Fibroblast of skin of left quadriceps (primary cell): ENCODE measurements at places on chromosomes 7 and 10.

DNA sequence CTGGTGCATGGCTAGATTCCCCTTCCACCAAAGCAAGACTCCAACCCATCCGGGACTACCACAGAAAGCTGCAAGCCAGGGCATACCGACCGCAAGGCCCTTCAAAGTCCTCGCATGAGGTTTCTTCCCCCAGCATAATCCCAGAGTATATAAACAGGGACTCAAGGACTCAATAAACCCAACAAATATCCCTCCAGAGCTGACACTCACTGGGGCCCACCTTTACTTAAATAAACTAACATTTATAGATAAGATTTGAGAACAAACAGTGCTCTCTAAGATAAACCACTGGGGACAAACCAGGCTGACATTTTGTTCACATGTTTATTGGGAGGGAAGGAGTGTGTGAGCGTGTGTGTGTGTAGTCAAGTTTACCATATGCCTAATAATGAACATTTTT lies 138.2 kb downstream of the ADAM12 start:
- no peak for DNase-seq

GRCh38 chr7:75616421-75617167 lies 122.1 kb downstream of the HIP1 start:
- DNase-seq: no peak

DNA sequence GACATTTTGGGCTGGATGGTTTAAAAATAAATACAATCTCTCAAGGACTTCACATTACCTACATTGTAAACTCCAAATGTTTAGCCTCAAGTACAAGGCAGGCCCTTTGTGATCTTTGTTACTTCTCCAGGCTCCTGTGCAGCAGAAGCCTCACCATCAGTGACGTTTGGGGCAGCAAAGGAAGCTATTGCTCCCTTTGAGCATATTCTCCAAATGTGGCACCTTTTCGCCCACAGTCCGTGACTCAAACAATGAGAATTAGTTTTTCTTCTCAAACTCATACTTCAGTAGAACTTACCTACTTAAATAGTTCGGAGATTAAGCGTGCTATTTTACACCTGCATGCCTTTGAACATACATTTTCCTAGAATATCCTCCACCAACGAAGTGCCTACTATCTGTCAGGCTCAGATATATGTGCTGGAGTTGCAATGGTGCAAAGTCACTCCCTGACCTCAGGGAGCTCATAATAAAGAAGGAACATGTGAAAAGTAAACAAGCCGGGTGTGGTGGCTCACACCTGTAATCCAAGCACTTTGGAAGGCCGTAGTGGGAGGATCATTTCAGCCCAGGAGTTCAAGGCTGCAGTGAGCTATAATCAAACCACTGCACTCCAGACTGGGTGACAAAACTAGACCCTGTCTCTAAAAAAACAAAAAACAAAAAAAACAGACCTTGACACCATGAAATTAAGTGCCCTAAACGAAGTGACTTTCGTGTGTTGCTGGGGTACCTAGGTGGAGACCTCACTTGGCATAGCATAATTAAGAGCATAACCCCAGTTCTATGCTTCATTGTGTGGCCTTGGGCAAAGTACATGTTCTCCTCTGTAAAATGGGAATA lies 1.2 kb upstream of the ABCF2 start:
- no peak for DNase-seq

GRCh38 chr10:97321804-97322190 lies 2.7 kb downstream of the FRAT1 start:
- no peak for DNase-seq

- no peak for DNase-seq
These were observed 42.0 kb upstream of the NMT2 start for GRCh38 chr10:15210521-15210920.

GRCh38 chr7:11376529-11376928 lies 402.9 kb downstream of the PHF14 start:
- DNase-seq: no peak

DNA sequence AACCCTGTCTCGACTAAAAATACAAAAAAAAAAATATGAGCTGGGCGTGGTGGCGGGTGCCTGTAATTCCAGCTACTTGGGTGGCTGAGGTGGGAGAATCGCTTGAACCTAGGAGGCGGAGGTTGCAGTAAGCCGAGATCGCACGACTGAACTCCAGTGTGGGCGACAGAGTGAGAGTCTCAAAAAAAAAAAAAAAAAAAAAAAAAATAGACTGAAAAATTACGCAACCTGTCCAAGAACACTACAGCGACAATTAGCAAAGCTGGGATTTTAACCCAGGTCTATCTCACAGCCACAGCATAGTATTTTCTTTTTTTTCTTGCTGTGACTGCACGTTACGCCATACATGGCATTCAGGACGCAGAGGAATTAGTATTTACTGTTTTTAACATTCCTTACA lies 1.1 kb upstream of the RABGEF1 start:
- no peak for DNase-seq

GRCh38 chr7:129923709-129924108 lies 29.1 kb downstream of the UBE2H start:
- no peak for DNase-seq

DNA sequence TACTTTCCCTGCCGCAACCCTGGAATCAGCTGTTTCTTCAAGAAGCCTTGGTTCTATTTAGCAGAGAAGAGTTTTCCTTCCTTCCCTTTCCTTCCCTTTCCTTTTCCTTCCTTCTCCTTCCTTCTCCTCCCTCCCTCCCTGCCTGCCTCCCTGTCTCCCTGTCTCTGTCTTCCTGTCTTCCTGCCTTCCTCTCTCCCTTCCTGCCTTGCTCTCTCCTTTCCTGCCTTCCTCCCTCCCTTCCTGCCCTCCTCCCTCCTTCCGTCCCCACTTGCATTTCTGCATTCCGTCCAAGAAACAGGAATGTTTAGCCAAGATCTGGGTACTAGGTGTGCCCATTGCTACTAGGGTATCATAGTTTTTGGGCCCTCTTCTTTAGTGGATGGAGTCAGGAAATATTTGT lies 21.9 kb downstream of the SND1 start:
- DNase-seq: no peak

- no peak for DNase-seq
These were observed 8.3 kb downstream of the BCL7B start for GRCh38 chr7:73549176-73549575.

DNA sequence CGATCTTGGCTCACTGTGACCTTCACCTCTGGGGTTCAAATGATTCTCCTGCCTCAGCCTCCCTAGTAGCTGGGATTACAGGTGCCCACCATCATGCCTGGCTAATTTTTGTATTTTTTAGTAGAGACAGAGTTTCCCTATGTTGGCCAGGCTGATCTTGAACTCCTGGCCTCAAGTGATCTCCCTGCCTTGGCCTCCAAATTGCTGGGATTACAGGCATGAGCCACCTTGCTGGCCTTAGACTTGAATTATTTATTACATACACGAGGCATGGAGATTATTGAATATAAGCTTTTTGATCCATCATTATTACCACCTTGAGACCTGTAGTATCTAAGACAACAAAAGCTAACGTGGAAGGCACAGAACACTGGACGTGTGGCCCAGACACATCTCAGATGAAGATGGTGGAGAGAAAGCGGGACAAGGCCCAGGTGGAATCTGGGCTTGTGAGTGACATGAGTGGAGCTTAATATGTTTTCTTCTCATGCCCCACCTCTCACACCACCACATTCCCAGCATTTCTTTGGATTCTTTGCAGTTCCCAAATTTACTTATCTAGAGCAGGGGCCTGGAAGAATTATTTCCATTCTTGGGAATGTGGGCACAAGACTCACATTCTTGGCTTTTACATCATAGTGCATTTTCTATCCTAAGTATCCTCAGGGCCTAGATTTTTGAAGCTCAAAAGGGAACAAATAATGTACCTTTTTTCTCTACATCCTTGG lies 76.6 kb downstream of the SUGCT start:
- DNase-seq: peak; percentile 32

- no peak for DNase-seq
These were observed 537 bp downstream of the FOXK1 start for GRCh38 chr7:4682621-4683042.

- no peak for DNase-seq
These were observed 29.5 kb upstream of the PFKFB3 start for GRCh38 chr10:6173203-6173602.

- no peak for DNase-seq
These were observed 223.2 kb upstream of the LRRN3 start for GRCh38 chr7:110867771-110868170.

DNA sequence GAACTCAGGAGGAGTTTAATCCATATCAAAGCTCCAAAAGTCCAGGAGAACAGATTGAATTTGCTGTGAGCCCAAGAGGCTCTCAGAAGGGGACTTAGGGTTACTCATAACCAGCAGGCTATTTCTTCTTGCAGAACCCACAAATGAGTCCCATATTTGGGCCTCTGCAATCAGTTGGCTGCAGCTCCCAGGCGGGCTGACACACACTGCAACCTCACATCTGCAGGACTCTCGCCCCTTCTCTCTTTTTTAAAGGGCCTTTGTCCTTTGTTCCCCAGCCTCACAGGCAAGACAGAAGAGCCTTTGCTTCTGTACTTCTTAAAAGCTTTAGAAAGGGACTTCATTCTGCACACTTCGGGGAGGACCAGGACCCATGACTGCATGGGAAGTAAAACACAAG lies 26.7 kb downstream of the CREB3L2 start:
- DNase-seq: peak; percentile 43

- DNase-seq: no peak
These were observed 18.3 kb downstream of the HNRNPA2B1 start for GRCh38 chr7:26182283-26182682.

GRCh38 chr7:143223784-143224183 lies 1.9 kb downstream of the TAS2R40 start:
- no peak for DNase-seq

- no peak for DNase-seq
These were observed 44.7 kb upstream of the ZEB1 start for GRCh38 chr10:31274310-31274709.

- DNase-seq: no peak
These were observed 89.1 kb upstream of the KCNMA1 start for GRCh38 chr10:77726732-77727131.

GRCh38 chr7:37796138-37796775 lies 52.1 kb upstream of the NME8 start:
- DNase-seq: no peak

GRCh38 chr7:116271161-116271913 lies 61.0 kb downstream of the TES start:
- DNase-seq: peak; percentile 34

- no peak for DNase-seq
These were observed 38.0 kb upstream of the GPAM start for GRCh38 chr10:112221545-112221944.

DNA sequence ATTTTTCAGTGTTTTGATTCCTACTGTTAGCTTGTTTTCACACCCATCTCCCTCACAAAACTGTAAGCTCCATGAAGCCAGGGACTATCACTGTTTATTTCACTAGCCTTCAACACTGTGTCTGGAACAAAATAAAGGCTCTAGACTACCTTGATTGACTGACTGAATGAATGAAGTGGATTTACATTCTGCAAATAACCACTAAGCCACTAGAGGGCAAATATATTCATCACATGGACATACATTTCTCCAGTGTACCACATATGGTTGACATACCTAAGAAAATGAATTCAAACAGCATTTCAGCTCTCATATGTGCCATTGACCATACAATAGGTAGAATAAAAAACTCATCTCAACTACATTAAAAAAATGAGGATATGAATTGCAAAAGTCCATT lies 185.9 kb downstream of the RAB11FIP2 start:
- DNase-seq: peak; percentile 21

GRCh38 chr10:59825932-59826331 lies 72.7 kb upstream of the MRLN start:
- no peak for DNase-seq

- DNase-seq: no peak
These were observed 213.0 kb downstream of the BAMBI start for GRCh38 chr10:28890121-28890950.

DNA sequence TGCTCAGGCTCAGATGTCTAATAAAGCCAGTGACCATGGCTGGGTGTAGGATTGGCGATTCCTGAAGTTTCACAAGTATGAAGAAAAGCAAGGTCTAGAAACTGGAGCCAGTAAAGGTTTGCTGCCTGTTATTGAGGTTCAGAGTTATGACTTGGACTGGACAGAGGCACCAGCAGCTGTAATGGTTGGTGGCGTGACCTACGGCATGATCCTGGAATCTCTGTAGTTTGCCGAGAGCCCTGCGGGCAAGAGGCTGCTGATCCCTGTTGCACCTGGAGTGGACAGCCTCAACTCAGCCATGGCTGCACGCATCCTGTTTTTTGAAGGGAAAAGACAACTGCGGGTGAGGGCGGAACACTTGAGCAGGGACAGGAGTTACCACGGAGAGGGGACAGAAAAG lies 22.4 kb upstream of the SNX13 start:
- no peak for DNase-seq

GRCh38 chr7:42460933-42461332 lies 223.9 kb upstream of the GLI3 start:
- peak; percentile 60 for DNase-seq

- DNase-seq: no peak
These were observed 19.7 kb upstream of the CHST12 start for GRCh38 chr7:2383543-2384274.

DNA sequence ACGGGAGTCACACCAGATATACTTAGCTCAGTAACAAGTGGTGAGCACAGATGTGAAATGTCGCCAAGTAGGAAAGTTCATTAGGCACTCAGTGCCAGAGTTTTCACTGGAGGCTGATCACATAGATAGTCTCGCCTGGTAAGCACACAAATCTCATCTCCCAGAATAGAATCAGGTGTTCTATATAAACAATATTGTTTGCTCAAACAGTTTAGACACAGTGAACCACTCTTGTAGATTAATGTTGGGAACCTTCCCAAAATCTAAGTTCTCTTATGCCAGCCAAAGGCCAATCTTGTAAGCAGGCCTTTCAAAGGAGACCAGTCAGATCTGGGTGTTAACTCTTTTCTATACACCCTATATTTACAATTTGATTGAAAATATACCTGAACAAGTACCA lies 716.5 kb upstream of the GRM3 start:
- DNase-seq: no peak

- no peak for DNase-seq
These were observed 1247.8 kb upstream of the SORCS1 start for GRCh38 chr10:108412323-108412722.

DNA sequence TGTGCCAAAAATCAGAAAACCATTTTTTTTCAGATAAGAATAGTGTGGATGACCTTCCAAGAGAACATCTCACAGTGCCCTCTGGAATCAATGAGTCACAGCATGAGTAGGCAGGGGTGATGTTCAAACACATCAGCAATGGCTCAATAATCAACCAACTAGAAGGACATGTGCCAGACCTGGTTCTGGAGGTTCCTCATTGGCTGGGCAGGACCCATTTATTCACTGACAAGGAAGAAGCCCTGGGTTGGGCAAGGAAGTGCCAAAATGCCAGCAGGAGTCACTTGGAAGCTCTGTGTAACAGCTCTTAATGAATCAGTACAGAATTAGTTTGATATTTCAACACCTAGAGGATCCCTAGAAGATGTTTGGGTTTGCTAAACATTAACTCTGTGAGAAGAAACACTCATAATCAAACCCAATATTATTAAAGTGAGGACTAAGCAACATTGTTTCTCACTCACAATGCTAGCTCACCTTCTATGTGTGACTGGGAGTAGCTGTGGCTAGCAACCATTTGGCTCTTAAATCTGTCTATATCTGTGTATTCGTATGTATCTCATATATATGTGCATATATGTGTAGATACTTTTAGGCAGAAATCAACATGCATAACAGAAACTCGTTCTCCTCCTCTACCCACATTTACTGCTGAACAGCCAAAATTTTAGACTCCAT lies 72.3 kb upstream of the APBB1IP start:
- DNase-seq: no peak
